Activated T-cell treated with anti-CD3 and anti-CD28 coated beads, Interleukin-2, amount 50 U/mL, for 48 hours (primary cell): ENCODE measurements at places on chromosomes 1 and 21.
A peak's percentile ranks its signal among the peaks of the same experiment; 100 is the strongest.

- DNase-seq = peak; percentile 8
Measured at GRCh38 chr21:43209575-43210453, 41.0 kb downstream of the CRYAA start.

DNA sequence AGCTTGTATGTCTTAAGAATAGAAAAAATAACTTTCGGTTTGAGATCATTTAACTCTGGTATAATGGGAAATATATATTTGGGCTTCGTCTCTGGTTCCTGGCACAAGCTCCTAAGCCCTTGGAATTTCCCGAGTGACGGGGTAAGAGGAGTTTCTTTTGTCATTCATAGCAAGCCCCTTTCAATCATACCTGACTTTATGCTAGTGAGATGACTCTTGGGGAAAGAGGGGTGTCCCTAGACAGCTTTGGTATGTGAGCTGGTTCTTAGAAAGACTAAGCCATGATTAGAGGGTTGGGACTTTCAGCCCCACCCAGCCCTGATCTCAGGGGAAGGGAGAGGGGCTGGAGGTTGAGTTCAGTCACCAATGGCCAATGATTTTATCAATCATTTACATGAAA is 13.9 kb upstream of the MTARC1 start:
- no peak for DNase-seq

DNA sequence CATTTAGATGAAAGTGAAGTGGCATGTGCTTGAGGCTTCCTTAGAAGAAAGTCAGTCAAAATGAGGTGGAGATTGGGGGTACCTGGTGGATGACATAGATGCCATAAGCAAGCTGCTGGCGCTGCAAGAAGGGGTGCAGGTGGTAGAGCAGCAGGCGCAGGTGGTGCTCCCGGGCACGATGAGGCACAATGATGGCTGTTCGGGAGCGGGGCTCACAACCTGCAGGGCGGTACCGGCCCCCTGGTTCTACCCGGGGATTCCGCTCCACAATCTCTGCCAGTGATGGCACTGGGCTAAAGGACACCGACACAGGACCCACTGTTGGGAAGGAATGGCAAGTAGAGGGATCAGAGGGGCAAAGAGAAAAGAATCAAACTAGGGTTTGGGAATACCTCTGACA is 2.4 kb downstream of the B4GALT3 start:
- no peak for DNase-seq

DNA sequence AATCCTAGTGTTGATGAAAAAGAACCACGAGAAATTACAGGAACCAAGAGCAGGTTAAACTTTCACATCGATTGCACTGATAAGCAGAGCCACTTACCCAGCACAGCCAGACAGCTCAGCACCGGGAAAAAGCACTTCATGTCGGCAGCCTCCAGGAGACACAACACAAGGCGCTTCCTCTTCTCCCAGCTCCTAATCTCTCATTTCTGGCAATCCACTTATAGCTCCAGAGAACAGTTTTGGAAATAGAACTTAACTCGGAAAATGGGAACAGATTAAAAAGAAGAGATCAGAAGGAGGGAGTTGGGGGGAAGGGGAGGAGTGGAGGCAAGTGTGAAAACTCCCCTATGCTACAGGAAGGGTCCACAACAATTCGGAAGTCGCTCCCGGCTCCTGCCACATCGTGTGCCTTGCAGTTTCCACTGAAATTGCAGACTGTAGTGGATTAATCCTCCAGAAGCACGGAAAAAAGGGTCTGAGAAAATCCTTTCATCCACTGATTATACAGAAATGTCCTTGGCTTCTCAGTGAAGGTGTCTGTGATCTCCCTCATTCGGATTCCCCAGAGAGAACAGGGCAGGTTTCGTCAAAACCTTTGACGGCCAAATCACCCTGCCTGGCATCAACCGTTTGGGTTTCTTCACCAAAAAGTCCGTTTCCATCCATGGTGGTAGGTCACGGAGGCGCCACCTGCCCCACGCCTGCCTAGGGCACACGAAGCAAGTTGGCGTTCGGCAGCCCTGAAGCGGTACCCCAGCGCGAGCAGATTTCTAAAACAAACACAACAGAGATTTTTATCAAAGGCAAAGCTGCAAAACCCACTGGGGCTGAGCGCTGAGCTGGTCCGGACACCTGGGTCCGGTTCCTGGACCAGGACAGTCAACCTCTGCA is 1.1 kb downstream of the IGSF3 start:
- DNase-seq = peak; percentile 39

DNA sequence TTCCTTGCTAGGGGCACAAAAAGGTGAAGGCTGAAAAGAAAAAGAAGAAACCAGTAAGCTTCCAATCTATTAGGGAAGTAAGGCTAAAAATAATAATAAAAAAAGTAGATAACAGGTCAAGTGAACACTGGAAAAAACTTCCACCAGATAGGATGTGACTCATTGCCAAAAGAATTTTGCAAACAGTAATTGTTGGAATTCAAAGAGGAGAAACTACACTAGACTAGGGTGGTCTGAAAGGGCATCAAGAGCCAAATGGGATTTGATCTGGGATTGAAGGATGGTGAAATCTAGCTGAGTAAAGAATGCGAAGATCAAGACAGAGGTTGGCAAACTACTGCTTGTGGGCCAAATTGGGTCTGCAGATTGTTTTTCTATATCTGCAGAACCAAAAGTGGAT is 6.0 kb upstream of the ST6GALNAC3 start:
- no peak for DNase-seq

DNA sequence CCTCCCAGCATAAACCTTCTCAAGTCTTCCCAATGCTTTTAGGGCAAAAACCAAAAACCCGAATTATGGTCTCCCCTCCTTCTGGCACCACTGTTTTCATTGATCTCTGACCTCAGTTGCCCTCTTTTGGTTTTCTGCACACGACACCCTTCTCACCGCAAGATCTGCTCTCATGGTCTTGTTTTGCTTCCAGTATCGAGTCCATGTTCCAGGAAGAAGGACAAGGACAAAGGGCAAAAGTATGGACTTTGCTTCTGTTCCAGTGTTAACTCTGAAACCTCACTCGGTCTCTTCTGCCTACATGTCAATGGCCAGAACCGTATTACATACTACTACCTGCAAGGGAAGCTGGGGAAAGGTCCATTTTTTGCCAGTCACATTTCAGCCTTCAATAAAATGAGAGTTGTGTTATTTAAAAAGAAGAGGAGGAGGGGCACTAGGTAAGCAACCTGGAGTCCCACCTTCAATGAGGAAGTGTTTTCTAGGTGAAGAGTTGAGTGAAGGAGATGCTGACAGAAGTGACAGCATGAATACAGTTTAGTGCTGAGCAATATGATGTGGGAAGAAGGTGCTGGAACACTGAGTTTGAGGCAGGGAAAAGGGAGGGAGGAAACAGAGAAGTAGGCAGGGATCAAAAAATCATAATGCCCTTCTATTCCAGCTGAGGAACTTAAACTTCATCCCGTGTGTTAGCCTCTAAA is 183.4 kb downstream of the FGGY start:
- DNase-seq = no peak
